Mesothelial cell of epicardium (in vitro differentiated cells): ENCODE measurements at places on chromosomes 4 and X.

DNA sequence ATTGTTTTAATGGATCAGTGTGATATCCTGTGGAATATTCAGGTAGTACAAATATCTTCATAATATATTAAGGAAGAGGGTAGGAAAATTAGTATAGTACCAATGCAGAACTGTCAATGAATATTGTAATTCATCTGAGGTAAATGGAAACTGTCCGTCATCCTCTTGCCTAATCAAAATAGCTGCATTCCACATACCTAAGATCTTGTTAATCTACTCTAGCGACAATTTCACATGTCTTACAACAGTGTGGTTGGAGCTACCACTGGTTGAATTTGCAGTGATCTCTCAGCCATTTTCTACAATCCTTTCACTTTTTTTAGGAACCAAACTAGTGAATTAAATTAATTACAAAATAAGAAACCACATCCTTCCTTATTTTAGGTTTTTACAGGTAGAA is 117.5 kb downstream of the PCDH18 start:
- no peak for DNase-seq

DNA sequence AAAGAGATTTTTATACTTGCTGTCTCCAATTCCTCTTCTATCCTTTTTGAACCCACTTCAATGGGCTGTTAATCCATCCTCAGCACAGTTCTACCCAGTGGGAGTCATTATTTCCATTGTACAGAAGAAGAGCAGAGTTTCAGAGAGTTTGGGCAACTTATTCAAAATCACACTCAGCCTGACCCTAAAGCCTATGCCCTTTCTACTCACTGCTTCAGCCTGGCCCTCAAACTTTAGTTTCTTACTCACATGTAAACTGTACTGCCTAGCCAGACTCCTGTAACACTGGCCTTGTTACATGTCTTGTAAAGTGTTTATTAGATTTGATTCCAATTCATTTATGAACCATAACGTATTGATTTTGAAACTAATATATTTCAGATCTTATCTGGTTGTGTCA is 25.1 kb upstream of the USO1 start:
- no peak for DNase-seq

DNA sequence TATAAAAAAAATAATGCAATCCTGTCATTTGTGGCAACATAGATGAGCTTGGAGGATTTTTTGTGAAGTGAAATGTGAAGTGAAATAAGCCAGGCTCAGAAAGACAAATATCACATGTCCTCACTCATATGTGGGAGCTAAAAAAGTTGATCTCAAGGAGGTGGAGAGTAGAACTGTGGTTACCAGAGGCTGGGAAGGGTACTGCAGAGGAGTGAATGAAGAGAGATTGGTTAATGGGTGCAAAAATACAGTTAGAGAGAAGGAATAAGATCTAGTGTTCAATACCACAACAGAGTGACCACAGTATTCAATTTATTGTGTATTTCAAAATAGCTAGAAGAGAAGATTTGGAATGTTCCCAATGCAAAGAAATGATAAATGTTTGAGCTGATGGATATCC is 13.4 kb upstream of the ZCCHC18 start:
- DNase-seq, result no peak

- DNase-seq, result no peak
These were observed 22.8 kb upstream of the SEC24B start for GRCh38 chr4:109410776-109411175.

DNA sequence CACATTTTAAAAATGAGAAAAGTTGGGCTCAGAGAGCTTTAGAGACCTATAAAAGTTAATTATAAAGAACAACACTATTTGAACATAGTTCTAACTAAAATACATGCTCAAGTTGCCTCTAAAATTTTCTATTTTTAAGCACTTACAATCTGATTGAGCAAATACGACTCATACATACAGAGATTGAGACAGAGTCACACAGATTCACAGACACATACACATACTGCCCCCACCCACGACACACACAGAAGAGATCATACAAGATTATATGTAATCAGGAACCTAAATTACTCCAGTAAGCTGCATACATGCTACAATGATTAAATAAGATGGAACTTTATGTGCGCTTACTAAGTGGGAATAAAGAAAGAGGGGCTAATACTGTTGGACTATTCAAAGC is 2.7 kb upstream of the ASB5 start:
- DNase-seq, result no peak

DNA sequence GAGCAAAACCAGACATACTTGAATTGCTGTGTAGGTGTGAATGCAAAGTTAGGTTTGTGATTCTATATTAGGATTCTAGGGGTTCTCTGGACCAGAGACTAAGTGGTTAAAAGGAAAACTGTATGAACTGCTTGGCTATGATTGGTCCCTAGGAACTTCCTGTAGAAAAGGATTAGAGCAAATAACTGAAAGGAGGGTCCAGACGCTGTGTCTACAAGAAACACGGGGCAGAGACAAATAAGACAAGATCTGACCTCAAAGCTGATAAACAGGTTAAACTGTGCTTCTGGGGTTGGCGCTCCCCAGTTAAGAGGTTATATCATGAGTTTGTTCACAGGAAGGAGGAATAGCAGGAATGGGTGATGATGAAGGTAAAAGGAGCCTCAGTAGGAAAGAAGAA is 183.6 kb downstream of the MGST2 start:
- no peak for DNase-seq

GRCh38 chr4:47060561-47060960 is 29.2 kb downstream of the GABRB1 start:
- DNase-seq, result no peak

- DNase-seq, result no peak
These were observed 22.2 kb downstream of the RAB9A start for GRCh38 chrX:13711141-13711540.

- DNase-seq, result no peak
These were observed 42.9 kb upstream of the TMPRSS11B start for GRCh38 chr4:68288393-68288740.

DNA sequence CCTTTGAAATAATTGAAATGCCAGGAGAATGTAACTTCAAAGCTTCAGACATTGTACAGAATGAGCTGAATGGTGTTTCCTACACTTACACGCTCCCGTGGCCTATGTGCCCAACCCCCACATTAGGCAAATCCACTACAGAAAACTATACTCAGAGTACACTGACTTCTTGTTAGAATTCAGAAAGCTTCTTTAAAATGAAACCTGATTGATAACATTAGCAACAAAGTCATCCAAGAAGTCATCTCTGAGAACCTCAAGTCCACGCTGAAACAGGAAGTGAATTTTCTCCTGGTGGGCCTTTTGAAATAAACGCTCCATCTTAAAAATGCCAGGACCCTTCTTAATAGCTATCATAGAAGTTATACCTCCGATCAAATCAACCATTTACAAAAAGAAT is 136.3 kb downstream of the TSPAN5 start:
- DNase-seq, result no peak

DNA sequence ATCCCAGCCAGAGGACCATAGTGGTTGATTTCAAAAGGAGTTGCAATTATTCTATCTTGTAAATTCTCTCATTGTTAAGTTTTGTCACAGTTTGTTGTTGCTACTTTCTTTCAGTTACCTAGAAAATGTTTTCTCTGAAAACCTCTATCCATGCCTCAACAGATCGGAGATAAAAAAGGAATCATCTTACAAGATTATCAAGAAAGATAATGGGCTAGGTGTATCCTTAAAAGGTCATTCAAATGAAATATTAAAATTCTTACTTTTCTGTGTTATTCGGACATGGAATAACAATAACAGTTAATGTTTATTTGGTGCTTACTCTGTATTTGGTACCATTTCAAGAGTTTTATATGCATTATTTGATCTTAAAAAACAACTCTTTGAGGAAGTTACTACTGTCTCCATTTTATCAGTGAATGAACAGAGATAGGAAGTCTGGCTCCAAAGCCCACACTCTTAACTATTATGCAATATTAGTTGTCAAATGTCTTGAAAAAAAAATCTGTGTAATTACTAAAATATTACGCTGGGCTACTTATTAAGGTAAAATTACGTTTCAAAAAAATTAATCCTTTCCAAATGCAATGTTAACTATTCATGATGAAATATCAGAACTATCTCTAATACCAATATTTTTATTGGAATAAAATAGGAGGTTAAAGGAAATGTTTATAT is 97.5 kb downstream of the SNCA start:
- no peak for DNase-seq

GRCh38 chr4:98170035-98170434 is 26.8 kb upstream of the STPG2 start:
- no peak for DNase-seq

DNA sequence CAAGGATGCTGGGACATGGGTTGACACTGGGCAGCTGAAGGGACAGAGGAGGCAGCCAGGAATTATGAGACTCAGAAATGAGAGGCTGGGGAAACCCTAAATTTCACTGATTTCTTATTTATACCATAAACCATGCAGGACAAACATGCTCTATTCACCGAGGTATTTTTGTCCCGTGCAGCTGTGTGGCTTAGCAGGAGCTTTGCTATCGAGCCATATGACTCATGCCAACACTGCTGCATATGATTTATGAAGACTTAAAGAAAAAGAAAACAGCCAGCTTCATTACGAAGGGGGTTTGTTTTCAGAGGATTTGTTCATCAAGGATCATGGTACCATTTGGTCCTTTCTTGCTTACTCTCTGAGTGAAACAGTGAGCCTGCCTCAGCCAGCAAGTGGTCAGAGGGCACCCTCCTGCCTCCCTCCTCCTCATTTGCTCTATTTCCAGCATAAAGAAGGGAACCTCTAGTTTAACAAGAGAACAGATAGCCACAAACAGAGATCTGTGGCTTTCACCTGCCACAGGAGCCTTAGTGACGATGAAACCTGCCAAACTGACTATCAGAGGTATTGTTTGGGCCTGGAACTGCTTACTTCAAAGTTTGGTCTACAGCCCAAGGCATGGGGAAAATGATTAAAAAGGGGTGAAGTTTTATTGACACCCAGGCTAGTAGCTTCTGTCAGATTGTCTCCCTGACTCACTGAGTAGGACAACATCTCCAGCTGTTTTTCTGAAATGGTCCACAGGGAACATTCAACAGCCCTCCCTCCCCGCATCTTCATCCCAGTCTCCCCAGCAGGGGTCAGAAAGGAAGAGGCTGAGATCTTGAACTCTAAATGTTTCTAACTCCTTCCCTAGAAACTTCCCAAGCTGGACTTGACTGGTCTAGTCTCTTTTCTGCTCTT is 80.1 kb upstream of the MAML3 start:
- DNase-seq, result no peak

GRCh38 chrX:100263650-100264049 is 146.4 kb downstream of the PCDH19 start:
- DNase-seq, result no peak

- no peak for DNase-seq
These were observed 21.3 kb downstream of the SPCS3 start for GRCh38 chr4:176340871-176341685.

DNA sequence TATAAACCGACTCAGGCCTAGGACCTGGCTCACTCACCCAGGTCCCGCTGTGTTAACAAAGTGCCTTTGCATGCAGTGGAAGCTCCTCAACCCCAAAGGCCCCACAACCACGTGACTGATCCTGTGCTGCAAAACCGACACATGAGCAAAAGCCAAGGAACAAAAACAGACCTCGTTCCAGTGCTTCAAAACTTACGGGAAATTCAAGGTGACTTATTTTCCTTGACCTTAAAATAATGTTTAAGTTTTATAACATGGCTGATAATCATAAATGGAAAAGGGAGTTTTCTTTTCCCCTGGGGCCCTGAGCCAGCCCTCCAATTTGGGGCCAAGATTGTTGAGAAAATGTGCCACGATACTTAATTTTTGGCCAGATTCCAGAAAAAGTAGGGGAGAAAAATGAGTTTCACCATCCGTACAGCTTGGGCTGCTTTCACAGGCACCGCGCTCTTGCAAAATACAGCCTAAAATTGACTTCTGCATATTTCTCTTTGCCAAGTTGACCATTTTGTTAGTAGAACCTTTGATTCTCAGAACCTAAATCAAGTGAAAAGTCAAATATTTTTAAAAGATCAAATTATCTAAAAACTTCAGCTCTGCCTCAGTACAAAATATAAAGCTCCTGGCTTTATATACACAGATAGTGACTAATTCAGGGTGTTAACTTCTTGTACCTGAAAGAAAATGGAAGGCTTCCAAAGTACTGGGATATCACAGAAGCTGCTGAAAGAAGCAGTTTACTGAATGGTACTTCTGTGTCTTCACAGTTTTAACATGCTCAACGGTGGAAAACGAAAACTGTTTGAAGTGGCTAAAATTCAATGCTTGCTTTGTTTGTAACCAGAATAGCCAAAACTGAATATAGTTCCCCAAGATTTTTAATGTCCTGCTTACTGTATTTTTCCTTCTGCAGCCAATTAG is 93.8 kb downstream of the APBB2 start:
- no peak for DNase-seq

DNA sequence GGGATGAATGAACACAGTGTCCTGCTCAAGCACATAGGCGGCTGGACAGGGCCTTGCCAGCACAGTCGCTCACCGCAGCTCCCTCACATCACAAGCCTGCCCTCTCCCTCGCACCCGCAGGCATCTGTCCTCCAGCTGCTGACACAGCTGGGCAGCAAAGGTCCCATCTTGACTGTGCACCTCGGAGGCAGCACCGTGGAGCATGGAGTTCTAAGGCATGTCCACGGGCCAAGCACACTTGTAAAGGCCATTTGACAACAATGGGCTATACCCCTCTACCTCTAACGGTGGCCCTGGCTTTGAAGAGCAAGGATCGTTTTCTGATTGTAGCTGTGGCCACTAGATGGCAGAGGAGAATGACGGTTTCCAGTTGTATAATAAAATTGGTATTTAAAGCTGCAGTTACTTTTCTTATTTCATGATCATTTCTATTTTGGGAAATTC is 53.8 kb downstream of the APLN start:
- DNase-seq, result no peak

DNA sequence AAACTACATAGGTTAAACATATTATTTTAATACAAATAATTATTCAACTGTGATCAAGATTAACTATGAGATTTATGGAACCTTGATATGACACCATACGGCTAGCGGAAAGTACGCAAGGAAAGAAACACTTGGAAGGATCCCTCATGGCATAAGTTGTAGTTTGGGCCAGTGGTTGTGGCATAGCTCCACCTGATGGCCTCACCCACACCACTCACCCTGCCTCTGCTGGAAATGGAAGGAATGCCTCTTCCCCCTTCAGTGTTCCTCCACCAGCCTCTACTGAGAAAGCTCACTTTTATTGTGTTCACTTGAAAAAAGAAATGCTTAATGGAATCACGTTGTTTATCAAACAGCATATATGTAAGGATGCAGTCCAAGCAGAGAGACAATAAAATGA is 86.4 kb downstream of the BMP15 start:
- no peak for DNase-seq
